ENCODE measurements at places on chromosomes 6 and 20. TPM values are rescaled to one million over a fixed set of nuclear protein-coding genes. Genes with fewer than 3 reads are reported as not detected.

The TINAG gene
- total RNA-seq = not detected

The LY86 gene
- total RNA-seq = 0.49 TPM

The LY6G6C gene
- total RNA-seq = not detected

The MTRF1L gene
- 24.9 TPM for total RNA-seq

The HLA-DQA2 gene
- total RNA-seq = not detected

The DEF6 gene
- total RNA-seq = 0.41 TPM

The PLEKHG1 gene
- 3.8 TPM for total RNA-seq

The VWA7 gene
- 7.8 TPM for total RNA-seq

The RAE1 gene
- 35.8 TPM for total RNA-seq

The CD93 gene
- 21.4 TPM for total RNA-seq
